GM23338 (cell line): ENCODE measurements at places on chromosomes 4 and X.

DNA sequence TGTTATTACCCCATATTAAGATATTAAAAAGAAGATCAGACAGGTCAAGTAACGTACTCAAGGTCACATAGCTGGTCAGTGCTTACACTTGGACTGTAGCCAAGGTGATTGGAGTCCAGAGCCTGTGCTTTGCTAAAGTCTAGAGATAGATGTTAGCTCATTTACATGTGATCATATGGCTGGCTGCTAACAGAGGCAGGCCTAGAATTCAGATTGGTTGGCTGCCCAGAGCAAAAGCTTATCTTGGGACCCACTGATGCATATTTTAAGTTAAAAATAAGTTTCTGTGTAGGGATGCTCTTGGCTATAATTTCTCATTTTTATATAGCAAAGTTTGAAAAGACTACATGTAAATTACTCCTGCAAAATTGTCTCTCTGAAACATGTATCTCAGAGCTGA is 18.1 kb upstream of the EXOC1L start:
- DNase-seq, result no peak

DNA sequence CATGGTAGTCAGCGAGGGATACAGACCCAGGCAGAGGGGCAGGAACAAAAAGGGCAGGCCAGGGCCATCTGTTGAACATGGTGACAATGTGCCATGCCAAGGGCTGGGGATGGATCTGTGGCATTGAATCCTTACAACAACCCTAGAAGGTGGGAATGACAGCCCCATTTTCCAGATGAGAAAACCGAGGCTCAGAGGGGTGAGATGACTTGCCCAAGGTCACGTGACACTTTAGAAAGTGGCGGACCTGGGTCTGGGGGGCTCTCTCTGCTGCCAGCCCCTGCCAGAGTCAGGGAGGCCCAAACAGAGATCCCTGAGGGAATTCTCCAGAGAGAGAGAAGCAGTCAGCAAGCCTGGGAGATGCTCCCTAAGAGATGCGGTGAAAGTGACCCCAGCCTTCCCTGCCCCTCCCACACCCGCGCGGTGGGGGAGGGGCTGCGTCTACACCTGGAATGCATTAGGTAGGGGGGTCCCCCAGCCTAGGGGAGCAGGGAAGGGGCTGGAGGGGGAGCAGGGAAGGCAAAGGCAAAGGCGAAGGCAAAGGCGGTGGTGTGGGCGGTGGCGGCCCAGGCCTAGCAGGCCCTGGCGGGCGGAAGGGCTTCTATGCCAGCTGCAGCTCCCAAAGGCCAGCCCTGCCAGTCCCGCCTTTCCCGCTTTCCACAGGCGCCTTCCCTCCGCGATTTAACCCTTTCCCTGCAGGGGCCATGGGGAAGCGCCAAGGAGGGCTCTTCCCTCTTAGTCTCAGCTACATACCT is 13.0 kb downstream of the FGD1 start:
- DNase-seq, result peak; percentile 59

DNA sequence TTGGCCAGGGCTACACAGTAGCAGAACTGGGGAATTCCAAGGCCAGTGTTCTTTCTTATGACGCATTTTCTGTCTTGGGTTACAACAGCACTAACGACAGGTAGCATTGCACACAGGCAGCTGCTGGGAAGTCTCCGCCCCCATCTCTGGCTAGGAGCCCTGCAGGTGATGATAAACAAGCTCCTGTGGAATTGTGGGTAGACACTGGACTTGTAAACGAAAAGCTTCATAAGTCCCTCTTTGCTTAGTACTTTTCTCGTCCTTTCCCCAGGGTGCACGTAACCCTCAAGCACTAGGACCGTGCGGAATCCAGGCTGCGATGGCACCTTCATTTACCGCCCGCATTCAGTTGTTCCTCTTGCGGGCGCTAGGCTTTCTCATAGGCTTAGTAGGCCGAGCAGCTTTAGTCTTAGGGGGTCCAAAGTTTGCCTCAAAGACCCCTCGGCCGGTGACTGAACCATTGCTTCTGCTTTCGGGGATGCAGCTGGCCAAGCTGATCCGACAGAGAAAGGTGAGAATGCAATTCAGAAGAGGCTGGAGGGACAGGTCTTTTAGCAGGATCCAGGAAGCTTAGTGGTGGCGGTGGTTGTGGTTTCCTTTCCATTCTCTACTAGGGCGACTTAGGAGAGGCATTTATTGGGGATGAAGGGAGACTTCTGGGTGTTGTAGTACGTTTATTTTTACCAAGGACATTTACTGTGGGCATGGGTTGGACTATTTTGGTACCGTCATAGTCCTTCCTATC is at the start of gene FAAH2:
FAAH2 (plus strand) TSS at position 200 of the 745 bp plus-strand sequence; CDS start at position 320, 120 bp downstream.
- peak; percentile 74 for DNase-seq

DNA sequence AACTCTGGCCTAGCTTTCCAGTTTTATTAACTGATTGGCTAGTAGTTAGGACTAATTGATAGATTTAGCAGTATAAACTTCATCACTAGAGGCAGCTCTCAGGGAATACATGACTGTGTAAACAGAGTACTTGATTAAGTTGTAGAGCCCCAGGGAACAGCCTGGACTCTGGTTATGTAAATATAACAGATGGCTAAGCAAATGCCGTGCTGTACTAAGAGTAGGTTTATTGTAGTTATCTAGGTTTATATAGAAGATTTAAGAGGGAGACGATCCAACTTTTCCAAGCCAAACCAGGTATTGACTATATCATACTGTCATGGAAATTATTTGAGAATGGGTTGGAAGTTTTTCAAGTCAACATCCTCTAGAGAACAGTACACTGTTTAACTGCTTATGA is 463.4 kb upstream of the GRID2 start:
- no peak for DNase-seq

GRCh38 chrX:71617742-71618141 is 569 bp downstream of the CXCR3 start:
- DNase-seq, result no peak

GRCh38 chrX:78111140-78111931 is 7.3 kb downstream of the PGK1 start:
- DNase-seq, result no peak

- DNase-seq, result no peak
Measured at GRCh38 chrX:53227224-53227765, 2.3 kb upstream of the KDM5C start.

GRCh38 chr4:136329042-136329662 is 1203.1 kb downstream of the PCDH18 start:
- DNase-seq, result peak; percentile 45

DNA sequence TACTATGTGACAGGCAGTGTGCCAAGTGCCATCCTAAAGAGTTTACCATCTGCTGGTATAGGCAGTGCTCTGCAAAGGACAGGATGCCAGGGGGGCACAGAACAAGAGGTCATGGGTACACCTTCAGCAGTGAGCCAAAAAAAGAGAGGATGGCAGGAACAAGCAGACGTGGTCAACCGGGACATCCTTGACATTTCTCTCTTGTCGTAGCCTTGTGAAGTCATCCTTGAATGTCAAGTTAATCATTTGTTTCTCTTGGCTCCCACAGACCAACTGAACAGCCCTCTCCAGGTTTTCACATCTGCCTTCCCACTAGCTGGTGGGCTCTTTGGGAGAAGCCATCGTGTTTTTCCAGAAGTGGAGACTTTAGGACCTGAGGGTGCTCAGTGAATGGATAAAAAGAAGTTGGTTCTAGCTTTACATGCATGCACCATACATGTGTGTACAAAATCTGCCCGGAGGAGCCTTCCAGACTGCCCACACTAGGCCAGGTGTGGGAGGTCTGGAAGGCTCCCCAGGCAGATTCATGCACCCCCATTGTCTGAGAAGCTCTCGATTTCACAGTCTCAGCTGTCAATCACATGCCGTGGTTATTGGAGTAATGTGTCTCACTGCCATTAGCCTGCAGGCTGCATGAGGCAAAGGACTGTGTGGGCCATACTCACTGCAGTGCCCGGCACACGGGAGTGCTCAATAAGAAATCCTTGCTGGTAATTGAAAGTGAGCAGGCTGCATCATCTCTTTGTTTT is 16.4 kb downstream of the PNMA6F start:
- no peak for DNase-seq

DNA sequence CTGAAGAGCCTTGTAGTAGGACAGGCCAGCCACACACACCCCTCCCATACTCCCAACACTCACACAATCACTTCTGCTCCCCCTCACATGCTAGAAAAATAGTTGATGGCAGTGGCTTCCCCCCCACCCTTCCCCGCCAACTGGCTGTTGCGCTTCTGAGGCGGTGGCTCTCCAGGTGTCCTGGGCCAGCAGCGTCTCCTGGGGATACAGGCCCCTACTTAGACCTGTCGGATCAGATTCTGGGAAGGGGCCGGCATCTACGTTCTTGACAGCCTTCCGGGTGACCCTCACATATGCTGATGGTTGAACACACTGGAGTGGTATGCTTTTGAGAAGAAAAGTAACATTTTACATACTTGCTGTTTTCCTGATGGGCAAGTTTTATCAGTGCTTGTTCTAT is 39.9 kb downstream of the TNIP2 start:
- DNase-seq, result no peak

DNA sequence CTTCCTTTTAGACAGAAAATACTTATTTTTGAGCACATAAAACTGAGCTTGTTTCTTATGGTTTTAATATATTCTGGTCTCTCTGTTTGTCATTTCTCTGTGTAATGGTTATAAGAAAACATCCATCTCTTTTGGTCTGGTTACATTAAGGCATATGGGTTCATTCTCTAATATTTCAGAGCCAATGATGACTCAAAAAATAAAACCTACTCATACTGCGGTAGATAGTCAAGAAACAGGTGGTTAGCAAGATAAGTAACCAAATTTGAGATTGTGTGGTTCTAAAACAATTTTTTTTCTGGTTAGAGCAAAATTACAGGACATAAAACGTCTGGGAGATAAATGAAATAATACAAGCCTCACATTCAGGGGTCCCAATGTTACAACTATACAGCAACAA is 654.5 kb downstream of the STIM2 start:
- no peak for DNase-seq

GRCh38 chr4:180637616-180638015 is 1605.6 kb upstream of the TENM3 start:
- no peak for DNase-seq

DNA sequence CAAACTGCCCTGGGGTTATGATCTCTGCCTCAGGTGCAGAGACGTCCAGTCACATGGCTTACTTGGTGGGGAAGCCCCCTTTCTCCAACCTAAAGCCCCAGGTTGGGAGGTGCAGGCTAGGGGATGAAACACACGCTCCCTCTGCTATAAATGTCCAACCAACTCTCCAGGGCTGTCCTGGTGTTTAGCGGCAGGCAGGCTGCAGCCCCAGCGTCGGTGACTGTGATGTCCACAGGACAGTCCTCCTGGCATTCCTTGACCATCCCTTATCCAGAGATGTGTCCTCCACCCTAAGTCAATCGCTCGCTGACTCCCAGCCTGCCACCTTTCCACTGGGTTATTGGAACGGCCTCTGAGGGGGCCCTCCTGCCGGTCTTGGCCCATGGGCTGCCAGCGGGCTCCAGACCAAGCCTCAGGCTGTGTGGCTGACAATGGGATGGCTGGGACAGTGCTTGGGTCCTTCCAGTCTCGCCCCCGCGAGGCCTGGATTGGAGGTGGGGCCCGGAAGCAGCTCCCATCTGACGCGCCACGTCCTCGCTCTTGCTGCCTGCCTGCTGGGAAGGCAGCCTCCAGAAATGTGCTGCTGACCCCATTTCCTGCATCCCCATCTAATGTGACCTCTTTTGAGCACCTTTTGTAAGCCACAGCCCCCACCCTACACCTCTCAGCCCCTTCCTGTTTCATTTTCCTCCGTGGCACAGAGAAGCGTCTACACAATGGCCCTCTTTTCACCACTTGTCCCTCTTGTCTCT is 60.8 kb upstream of the ADRA2C start:
- DNase-seq, result no peak

DNA sequence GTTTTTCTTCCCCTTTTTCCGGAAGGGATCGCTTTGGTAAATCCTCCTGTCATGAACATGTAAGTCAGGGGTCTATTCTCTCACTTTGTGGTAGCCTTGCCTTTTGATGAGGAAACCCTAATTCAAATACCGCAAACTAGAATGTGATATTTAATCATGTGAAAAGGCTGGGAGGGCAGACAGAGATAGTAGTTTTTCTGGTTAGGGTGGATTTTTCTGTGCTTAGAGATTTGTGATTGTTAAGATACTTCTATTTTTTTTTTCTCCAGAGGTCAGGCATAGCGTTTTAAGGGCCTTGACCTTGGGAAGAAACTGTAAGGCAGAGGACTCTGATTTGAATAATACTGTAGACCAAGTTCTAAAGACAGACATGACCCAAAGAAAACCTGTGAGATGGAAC is 41.8 kb upstream of the PACRGL start:
- DNase-seq, result no peak

GRCh38 chr4:1830642-1831228 is 25.2 kb downstream of the LETM1 start:
- no peak for DNase-seq

DNA sequence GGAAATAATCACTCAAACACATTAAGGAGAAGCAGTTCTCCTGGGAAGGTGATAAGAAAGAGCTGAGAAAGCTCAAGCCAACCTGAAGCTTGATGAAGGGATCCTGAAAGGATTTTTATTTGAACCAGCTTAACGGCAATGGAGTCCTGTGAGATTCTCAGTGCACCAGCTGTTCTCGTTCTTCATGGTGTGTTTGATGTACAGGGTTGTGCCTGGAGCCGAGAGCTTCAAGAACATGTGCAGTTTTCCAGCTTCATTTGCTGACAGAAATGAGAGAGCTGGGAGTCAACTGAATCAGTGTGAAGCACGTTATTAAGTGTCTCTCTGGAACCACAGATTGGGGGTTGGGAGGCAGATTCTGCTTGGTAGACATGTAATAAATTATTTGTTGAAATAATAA is 115.7 kb downstream of the ANKRD50 start:
- no peak for DNase-seq

- DNase-seq, result no peak
Measured at GRCh38 chr4:143021384-143021783, 163.3 kb upstream of the USP38 start.

GRCh38 chr4:157035471-157035870 is 40.5 kb upstream of the GLRB start:
- no peak for DNase-seq

- no peak for DNase-seq
Measured at GRCh38 chr4:48481581-48481980, 1.6 kb upstream of the SLC10A4 start.

- no peak for DNase-seq
Measured at GRCh38 chr4:175762582-175762981, 49.5 kb downstream of the GPM6A start.
